ENCODE measurements at places on chromosomes 7 and 10.

GRCh38 chr7:95776561-95777185, 4.3 kb downstream of the DYNC1I1 start:
- no peak for DNase-seq

- no peak for DNase-seq
Measured at GRCh38 chr7:28807396-28807994, 150.6 kb downstream of the TRIL start.

DNA sequence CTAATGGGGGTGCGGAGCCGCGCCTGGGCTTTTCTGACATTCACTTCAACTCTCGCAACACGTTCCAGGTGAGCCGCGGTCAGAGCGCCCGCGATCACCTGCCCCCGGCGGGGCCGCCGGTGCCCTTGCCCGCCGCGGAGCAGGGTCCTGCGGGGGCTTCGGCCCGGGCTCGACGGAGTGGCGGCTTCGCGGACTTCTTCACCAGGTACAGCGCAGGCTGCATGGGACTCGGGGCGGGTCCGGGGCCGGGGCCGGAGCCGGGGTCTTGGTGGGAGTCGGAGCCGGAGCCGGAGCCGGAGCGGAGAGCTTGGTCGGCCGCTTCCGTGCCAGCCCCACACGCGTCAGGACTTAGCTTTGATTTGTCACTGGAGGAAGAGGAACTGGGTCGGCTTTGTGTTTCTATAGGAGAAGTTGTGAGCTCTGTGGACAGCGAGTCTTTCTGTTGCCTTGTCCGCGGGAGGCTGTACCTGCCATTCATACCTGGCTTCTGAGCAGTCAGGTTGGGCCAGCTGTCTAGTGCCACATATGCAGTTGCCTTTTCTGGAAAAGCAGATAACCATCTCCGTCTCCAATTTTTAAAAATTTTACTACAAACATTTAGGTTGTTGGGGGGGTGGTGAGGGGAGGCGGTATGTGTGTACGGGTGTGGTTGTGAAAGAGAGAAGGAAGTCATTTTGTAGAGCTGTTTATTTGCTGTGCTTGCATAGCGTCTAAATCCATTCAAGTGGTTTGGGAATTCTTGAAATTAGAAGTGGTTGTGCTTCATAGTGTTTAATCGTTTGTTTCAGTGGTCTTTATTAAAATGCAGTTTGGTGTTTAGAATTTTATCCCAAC, 1.3 kb downstream of the TBC1D12 start:
- DNase-seq: no peak

DNA sequence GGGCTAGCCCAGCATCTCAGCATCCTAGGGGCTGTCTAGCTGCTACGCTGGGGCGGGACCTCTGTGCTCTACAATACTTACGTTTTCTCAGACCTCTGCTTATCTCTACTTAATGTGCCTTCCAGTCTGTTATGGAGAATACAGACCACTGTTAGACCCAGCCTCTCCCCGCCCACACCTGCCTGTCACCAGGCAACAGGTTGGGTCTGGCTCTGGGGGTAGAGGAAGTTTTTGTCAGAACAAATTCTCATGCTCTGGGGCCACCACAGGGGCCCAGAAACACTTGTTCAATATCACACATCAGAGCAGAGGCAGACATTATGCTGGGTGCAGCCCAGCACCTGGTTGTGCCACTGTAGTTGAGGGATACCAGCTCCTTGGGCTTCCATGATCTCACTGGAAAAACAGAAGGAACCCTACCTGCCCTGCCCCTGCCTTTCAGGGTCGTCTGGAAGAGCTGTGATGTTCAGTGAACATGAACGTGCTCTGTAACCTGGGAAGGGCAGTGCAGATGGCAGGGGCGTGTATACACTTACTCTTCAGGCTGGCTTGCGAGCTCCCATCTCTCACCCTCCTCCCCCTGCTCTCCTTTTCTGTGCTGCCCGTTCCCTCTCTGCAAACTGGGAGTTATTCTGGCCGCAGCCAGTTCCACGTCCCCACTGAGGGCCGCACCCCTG, 135.2 kb upstream of the PODXL start:
- no peak for DNase-seq

GRCh38 chr7:29113384-29114102, 32.8 kb downstream of the CPVL start:
- DNase-seq: no peak

DNA sequence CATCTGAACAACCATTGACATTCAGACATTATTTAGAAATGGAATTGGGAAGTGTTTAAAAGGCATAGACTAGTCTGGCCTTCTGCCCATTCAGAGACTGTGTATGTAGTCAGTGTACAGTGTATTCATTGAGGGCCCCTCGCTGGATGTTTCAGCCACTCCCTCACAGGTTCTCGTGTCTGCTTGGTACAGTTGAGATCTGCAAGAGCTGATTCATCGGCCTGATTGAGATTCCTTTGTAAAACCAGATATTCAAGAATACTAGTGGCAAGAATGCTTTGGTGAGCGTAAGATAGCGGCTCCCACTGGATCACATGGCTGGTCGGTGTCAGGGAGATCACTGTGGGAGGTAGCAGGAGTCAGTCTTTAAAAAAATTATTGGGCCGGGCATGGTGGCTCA, 119.5 kb downstream of the TCF7L2 start:
- DNase-seq: no peak

GRCh38 chr10:88187472-88187871, 324.0 kb downstream of the PTEN start:
- no peak for DNase-seq

- DNase-seq: no peak
Measured at GRCh38 chr10:48305905-48306264, 592 bp upstream of the MAPK8 start.

GRCh38 chr7:23603632-23604295, 6.6 kb downstream of the CCDC126 start:
- no peak for DNase-seq

DNA sequence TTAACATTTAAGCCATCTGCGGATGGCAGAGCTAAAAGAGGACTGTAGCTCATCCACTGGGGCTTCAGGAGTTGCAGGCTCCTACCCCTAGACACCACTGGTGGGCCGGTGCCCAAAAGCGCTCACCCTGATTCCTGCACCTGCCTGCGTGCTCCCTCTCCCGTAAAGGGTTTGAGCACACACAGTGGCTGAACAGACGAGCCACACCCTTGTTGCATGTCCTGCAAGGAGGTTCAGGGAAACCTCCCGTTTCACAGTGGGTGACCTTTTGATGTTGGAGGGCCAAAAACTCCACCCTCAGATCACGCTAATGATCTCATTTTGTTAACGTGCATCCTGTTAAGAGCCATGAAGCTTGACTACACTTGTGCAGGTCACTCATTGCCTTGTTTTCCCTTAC, 37.9 kb downstream of the SYPL1 start:
- DNase-seq: no peak

Measured in cortex of kidney (tissue), 1 donor.